ENCODE measurements at places on chromosomes 4 and X.

- no peak for DNase-seq
These were observed at the start of gene NDST3 for GRCh38 chr4:118034053-118034785. NDST3 (plus strand) TSS chr4:118034486; CDS start chr4:118053911, 19,425 bp downstream.

- no peak for DNase-seq
These were observed 101.1 kb downstream of the MID1 start for GRCh38 chrX:10519278-10519677.

- no peak for DNase-seq
These were observed 3.3 kb upstream of the SUPT20HL1 start for GRCh38 chrX:24357106-24357505.

DNA sequence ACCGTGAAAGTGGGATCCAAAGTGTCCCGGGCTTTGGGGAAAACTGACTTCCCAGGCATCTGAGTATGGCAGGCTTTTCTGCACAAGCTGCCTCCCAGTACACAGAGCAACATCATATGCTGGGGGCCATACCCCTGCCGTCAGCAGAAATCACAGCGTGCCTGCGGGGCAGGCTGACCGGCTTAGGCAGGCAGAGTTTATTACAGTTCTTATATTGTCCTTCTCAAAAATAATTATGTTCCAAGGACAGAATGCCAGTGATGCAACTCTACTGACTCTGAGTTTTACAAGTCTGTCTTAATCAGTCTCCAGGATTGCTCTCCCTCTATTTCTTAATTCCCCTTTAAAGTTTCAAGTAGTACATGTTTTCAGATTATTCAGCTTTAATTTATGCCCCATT, 37.0 kb downstream of the IL21 start:
- no peak for DNase-seq

DNA sequence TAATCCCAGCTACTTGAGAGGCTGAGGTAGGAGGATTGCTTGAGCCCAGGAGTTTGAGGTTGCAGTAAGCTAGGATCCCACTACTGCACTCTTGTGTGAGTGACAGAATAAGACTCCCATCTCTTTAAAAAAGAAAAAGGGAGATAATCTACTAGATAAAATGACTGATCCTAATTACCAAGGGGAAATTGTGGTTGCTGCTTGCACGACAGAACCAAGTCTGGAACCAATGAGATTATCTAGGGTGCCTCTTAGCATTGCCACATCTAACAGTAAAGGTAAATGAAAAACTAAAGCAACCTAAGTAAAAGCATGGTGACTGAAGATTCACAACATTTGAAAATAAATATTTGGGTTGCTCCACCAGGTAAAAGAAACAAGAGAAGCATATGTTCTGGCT, 185.1 kb downstream of the PDHA2 start:
- no peak for DNase-seq

DNA sequence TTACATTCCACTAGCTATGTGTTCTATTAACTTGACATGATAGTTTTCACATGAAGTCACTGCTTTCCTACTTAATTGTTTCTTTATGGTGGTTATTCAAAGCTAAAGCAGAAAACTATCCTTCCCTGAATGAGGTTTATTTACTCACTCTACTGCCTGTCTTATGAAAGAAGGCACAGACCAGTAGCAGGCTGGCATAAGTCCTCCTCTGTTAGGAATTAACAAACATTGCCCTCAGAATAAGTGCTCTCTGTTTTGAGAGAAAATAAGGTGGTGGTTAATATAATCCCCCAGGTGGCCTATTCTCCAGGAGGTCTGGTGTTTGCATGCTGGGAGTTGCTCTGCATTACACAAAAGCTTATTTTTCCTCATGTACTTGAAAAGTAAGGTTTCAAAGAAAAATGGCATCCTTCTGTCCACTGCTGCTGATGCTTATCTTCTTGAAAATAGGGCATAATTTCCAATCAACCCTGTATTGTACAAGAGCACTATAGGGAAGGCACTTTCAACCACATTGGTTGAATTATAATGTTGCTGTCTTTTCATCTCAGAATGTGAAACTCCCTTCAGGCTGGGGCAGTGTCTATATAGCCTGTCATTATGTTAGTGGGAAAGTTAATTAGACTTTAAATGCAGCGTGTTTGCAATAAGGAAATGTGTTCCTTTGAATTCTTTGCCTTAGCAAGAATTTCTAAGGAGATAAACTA, 119.7 kb upstream of the TBC1D9 start:
- no peak for DNase-seq

- DNase-seq: no peak
These were observed 734.0 kb upstream of the DIAPH2 start for GRCh38 chrX:95950679-95951078.

- no peak for DNase-seq
These were observed 292.3 kb upstream of the FSTL5 start for GRCh38 chr4:162456106-162456505.

GRCh38 chrX:30572004-30572403, 5.6 kb downstream of the TASL start:
- no peak for DNase-seq

DNA sequence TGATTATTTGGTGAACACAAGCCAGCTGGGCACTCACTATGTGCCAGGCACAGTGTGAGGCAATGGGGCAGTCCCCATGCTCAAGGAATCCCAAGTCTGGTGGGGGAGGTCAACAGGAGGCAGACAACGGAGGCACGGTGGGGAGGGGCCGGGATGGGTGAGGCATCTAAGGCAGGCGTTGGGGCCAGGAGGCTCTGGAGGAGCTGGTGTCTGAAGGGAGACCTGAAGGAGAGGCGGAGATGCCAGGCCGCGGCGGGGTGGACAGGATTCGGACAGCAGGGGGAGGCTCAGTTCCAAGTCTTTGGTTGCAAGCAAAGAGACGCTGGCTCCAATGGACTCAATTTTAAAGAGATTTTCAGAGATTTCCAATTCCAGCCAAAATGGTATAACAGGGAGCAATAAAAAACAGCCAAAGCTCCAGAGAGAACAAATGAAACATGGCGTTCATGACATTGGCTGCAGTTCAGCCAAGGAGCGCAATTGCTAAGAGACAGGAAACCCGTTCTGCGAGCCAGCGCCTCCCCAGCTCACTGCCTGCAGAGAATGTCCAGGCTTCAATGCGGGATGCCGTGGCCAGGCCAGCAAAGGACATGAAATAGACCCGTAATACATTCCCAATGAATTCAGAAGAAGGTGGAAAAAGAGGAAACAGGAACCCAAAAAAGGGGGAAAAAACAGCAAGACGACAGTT, 105.2 kb upstream of the LRPAP1 start:
- no peak for DNase-seq

- DNase-seq: no peak
These were observed 239.0 kb upstream of the GIMD1 start for GRCh38 chr4:106607558-106607957.

- DNase-seq: no peak
These were observed 172.2 kb upstream of the CXCL13 start for GRCh38 chr4:77433418-77433733.

- DNase-seq: no peak
These were observed 264.8 kb downstream of the CAMK2D start for GRCh38 chr4:113496698-113497097.

DNA sequence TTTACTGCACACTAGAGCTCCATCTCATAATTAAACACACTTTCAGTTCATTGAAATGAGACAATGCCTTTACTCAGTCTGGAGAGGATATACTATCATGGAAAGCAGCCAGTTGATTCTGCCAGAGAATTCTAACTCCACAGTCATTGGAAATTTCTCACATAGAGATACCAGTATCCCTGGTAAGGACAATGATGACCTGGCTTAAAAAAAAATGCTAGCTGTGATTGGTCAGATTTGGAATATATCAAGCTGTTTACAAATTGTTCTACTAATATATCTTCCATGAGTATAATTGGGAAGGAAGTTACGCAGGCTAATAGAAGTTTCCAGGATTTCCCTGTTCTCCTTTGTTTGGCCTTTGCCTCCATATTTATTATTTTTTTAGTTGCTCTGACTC, 34.5 kb upstream of the TLL1 start:
- DNase-seq: no peak

DNA sequence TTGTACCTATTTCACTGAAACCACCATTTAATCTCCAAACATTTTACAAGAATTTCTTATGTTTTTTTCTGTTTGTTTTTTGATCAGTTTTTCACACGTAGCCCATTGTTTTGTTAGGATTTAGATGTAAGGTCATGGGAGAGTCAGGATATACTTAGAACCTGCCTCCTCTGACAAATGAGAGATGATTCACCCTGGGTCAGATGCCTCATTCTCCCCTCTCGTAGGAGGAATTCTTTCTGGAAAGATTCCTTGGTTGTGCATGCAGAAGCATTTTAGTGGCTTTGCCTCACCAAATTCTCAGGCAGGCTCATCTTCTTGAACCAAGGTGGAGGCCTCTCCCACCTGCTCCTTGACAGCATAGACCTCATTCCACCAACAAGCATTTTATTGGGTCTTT, 599.3 kb downstream of the SPRY1 start:
- DNase-seq: no peak

DNA sequence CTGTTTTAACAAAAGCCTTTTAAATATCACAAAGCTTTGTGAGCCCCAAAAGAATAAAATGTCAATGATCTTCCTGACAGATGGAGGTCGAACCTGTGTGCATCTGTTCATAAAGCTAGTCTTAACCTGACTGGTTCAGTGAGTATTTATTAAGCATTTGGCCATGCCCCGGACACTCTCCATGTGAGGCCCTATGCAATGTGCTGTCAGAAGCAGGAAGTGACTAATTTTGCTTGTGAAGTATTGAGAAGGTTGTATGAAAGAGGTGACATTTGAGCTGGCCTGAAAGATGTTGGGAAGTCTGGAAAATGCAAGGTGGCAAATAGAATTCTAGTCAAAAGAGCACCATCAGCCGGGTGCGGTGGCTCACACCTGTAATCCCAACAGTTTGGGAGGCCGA, 171.4 kb downstream of the MSL3 start:
- no peak for DNase-seq

DNA sequence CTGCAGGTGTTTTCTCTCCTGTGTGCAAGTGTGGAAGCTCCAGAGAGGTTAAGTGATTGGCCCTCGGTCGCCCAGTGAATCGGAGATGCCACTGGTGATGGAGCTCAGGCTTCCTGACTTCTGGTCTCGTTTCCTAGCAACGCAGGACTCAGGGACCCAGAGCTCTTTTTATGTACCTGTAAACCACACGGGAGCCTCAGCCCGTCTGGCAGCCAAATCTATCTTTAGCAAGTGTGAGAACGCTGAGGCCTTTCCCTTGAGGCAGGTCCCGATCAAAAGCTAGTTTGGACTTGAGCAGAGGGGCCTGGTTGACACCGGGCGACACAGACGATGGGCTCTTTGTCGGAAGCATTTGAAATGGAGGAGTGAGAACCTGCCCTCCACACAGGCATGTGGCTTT, 116.8 kb downstream of the SORCS2 start:
- no peak for DNase-seq

GRCh38 chrX:9498236-9498635, 33.4 kb downstream of the TBL1X start:
- no peak for DNase-seq

GRCh38 chr4:102586644-102587021, 85.5 kb downstream of the NFKB1 start:
- DNase-seq: no peak

DNA sequence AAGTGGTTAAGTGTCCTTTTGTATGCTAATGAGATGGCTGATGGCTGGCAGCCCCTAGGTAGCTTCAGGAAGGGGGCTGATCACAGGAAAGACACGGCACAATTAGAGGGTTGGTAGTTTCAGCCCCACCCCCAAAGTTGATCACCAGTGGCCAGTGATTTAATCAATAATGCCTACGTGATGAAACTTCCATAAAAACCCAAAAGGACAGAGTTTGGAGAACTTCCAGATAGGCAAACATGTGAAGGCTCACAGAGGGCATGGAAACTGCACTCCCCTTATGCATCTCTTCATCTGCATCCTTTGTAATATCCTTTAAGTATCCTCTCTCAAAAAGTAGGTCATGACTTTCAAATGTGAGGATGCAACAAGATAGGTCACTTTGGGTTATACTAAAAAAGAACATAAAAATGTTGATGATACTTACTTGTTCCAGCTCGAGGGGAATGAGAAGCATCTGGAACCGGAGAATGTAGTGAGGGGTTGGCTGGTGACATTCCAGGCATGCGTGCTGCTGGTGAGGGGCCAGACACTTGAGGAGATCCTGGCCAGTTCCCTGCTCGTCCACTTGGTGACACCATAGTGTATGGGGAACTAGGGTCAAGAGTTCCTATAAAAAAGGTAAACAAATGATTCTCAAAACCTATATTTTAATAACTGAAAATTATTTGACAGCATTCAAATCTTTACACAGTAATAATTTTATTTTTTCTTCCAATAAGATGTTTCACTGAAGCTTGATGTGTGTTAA, 16.7 kb upstream of the CXorf38 start:
- no peak for DNase-seq

DNA sequence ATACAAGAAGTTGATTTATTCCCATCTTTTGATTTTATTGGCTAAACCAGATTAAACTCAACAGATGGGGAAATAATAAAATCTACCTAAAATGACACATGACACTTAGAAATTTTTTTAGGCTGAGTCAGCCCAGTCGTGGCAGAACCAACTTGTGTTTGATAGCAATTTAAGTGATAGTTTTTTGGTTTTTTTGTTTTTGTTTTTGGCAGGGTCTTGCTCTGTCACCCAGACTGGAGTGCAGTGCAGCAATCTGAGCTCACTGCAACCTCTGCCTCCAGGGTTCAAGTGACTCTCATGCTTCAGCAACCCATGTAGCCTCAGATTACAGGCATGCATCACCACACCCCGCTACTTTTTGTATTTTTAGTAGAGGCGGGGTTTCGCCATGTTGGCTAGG, 370.3 kb upstream of the NOCT start:
- DNase-seq: no peak

GRCh38 chr4:168637872-168638756, 141.3 kb downstream of the PALLD start:
- no peak for DNase-seq

- DNase-seq: peak; percentile 7
These were observed 80.8 kb upstream of the TLR2 start for GRCh38 chr4:153603258-153603657.

GRCh38 chrX:1391370-1391706, 575 bp downstream of the SLC25A6 start:
- DNase-seq: peak; percentile 95

DNA sequence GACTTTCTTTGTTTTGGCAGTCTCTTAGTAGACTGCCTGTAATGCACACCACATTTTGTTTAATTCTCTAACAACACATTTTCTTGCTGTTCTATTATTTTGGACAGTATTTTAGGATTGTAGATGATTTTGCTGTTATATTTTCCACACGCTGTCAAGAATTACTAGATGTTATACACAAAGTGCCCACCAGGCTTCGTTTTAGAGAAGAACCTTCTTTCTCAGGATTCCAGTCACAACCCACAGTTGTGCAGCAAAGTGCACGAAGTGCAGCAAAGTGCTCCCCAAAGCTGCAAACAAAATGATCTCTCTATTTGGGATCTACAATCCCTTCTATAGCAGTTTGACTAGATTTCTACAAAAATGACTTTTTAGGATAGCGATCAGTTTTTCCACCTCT, 2.4 kb downstream of the ZNF141 start:
- DNase-seq: no peak

- DNase-seq: no peak
These were observed 722 bp upstream of the PNCK start for GRCh38 chrX:153674219-153674851.

Data from stimulated activated CD4-positive, alpha-beta T cell treated with anti-CD3 and anti-CD28 coated beads, TNF-alpha, amount 100 ng/mL, for 1 hour (primary cell).